Mesenchymal stem cell (in vitro differentiated cells and primary cell): ENCODE measurements at places on chromosomes 6 and 20.

DNA sequence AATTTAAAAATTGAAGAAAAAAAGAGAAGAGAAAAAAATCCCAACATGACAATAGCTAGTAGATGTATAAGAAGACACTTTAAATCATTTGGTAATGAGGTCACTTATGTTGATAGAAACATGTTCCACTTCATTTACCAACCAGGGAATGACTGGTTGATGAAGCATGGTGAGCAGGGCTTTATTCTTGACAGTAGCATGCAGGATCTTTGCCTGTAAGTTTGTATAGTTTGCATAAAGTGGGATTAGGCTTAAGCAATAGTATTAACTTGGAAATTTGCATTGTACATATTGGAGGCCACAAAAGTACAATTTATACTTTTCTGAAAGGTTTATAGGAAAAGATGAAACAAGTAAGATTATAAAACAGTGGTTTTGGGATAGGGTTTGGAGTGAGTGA lies 67.0 kb downstream of the NOX3 start:
- peak; percentile 32 for DNase-seq

DNA sequence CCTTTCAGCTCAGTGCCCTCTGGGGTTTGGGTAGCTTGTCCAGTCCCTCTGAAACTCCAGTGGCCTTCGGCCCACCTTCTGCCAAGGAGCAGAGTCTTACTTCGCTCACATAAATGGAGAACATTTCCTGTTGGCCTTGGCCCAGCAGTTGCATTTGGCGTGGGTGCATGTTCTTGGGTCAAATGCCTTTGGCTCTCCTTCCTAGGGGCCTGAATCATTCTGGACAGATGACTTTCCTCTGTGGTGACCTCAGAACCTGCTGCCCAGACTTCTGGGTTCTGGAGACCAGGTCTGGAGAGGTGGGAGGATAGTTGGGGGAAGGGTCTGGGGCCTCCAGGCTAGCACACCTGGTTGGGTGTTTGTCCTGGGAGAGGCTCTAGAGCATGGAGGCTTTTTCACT lies 29.3 kb downstream of the BCAS4 start:
- DNase-seq, result peak; percentile 7

- peak; percentile 32 for DNase-seq
Observed at GRCh38 chr6:167799033-167799821, 27.5 kb upstream of the AFDN start.

DNA sequence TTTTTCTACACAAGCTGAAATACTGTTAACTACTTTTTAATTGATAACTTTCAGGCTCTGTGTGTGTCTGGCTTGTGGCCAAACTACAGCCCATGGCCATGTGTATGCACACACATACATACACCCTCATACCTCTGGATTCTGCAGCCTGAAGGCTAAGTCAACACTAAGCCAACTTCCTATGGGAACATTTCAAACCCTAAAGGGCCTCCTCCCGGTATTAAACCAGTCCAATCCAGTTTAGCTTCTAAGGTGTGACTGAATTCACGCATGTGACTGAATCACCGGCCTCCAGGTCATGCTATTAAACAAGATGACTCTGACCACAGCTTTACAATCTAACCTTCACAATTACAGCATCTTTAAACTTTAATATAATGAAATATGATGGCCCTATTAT lies 20.7 kb upstream of the DST start:
- DNase-seq, result no peak

- DNase-seq, result peak; percentile 70
Observed at GRCh38 chr6:15595461-15596173, 67.2 kb downstream of the DTNBP1 start.

DNA sequence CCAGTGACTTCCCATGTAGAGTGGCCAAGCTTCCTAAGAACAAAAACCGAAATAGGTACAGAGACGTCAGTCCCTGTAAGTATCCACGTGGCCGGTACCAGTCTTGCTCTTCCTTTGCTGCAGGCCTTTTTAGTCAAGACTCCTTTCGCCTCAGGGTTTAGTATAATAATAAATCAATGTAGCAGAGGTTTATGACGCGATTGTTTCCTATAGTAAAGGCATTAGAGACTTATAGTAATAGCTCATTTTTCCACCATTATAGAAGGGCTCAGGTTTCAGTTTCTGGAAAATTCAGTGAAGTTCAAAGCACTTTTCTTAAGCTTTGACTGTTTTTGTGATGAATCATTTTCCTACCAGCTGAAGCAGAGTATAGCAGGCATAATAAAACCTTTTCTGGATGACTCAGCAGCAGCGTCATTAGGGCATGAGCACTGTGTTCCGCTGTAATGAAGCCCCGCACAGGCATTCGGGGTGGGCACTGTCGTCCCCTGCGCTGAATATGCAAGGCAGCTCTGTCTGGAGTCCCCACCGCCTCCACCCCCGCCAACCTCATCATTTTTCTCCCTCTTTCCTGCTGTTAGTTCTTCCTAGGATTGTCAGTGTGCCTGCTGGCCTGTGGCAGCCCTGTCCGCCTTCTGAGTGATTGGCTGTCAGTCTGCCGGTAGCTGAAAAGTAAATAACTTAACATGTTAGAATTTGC lies 51.3 kb downstream of the PTPN1 start:
- peak; percentile 99 for DNase-seq

GRCh38 chr20:57999465-58000111 lies 228.9 kb downstream of the ANKRD60 start:
- DNase-seq, result no peak

DNA sequence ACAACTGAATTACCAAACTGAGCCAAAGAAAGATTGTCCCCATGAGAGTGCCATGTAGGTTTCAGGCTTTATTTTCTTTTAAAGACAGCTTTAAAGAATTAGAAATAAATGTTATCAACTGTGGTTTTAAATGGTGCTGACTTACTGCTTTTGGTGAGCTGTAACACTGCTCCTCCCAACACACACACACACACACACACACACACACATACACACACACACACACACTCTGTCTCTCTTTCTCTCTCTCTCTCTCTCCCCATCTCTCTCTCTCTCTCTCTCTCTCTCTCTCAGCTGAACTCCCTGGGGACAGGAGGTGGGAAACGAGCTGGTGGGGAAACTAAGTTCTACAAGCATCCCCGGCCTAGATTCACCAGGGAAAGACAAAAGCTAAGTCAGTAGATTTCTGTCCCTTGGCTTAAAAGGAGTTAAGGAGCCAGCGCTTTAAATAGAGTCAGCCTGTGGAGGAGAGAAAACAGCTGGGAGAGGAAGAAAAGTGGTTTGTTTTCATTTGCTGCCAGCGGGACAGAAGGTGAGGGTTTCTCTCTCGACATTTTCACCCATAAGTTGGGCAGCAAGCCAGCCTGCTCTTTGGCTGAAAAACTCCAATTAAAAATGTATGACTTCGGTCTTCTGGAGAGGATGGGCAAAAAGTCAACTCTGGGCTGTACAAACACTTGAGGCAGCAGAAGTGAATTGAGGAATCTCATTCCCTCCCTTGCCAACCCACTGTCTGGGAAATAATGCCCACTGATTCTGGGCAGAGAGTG lies 27.4 kb downstream of the CBLN4 start:
- DNase-seq, result no peak

- DNase-seq, result no peak
Observed at GRCh38 chr6:27994616-27995015, 37.6 kb downstream of the OR2B6 start.

DNA sequence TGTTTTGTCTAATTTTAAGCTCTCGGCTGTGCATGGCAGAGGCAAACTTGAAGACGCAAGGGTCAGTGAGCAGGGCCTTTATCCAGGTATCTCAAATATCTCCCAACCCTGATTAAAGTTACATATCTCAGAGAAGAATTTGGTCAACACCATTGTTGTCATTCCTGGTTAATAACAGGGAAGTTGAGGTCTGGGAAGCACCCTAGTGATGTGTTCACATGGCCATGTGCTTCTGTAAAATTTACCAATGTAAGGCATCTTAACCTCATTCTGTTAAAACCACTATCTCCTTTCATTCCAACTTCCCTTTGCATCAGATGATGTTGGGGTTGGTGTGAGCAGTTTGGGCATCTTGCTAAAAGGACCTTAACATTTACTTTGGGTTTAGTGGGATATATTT lies 4.0 kb upstream of the FAM110A start:
- no peak for DNase-seq

GRCh38 chr6:107434812-107435211 lies 24.6 kb downstream of the PDSS2 start:
- DNase-seq, result no peak

DNA sequence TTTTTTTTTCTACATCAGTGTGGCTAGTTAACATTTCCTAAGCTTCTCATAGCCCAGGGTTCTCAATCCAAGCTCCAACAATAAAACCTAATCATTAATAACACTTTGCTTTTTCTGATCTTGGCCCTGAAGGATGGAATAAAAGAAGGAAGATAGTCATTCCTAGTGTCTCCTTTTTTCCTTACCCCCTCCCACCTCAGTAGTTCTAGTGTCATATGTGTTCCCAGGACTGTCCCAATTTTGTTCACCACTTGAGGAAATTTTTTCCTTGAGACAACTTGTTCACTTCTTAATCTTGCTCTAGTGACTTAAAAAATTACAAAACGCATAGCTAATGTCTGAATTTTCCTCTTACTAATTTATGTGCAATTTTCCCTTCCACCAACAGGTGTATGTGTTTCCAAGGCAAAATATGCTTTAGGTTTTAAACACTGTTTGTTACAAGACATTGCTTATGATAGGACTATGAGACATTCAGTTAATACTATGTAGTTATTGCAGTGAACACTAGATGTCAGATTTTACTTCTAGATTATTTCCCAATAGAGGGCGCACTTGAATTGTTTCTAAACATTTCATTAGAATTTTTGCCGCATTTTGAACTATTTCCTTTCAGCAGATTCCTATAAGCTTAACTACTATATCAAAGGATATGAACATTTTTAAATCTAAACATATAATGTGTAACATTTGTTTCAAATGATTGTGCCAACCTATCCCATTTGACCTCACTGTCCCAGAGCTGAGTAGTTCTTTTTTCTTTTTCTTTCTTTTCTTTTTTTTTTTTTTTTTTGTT lies 18.5 kb upstream of the C6orf141 start:
- peak; percentile 73 for DNase-seq

DNA sequence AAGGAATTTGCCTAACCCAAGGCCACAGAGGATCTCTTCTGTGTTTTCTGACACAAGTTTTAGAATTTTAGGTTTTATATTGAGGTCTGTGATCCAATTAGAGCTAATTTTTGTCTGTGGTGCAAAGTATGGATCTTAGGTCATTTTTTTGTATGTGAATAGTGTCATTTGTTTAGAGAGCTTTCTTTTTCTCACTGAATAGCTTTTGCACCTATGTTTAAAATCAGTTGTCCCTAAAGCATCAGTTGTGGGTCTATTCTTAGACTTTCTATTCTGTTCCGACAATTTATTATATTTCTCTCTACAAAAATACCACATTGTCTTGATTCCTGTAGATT lies 341 bp upstream of the MCM9 start:
- DNase-seq, result no peak

DNA sequence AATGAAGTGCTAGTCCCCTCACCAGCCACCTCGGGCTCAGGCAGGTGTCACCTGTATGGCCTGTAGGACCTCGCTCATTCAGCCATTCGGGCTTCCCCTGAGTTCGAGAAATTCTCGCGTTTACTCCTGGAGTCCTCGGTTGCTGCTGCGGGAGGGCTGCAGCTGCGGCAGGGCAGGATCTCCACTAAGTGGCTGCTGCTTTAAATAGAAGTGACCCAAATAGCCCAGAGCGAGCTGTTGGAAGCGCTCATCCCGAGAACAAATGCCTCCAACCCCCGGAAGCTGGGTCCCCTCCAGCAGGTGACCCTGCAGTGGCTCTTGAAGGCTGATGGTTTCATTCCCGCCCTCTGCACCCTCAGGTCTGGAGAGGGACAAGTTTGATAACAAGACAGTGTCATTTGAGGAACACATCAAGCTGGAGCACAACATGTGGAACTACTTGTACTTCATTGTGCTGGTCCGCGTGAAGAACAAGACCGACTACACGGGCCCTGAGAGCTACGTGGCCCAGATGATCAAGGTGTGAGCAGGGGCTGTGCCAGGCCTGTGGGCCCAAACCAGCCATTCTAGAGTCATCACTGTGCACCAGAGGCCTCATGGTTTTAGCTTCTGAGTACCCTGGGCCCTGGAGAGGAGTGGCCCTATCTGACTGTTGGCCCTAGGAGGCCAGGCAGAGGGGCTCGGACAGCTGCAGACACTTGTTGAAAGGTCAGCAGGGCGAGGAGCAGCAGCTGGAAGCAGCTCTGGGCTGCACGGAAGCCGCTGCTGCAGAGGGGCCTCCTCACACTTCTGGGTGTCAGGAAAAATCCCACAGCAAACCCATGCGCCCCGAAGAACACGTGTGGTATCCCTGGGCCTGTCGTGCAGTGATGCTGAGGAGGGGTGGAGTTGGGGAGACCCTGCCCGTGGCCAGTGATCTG lies 18.1 kb downstream of the UQCC2 start:
- peak; percentile 75 for DNase-seq

GRCh38 chr6:152225241-152225934 lies 411.8 kb downstream of the SYNE1 start:
- peak; percentile 60 for DNase-seq

- peak; percentile 94 for DNase-seq
Observed at GRCh38 chr6:121652726-121653623, 217.5 kb downstream of the GJA1 start.

GRCh38 chr6:12291839-12292604 lies 1.9 kb downstream of the EDN1 start:
- DNase-seq, result peak; percentile 60

DNA sequence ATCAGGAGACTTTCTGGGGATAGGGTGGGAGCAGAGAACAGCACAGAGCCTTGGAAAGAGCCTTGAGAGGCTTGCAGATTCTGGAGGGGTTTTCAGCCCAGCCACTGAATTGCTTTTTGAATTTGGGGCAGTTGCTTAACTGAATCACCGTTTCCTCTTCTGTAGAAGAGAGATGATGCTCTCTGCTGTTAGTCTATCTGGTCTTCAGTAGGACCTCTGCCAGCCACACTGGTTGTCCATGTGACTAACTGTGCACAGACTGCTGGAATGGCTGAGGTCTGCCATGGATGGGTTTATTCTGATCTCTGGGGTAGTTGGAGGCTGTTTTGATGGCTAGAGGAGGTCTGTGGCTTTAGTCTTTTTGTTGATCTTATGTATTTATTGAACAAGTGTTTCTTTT lies 21.4 kb upstream of the PRDM1 start:
- no peak for DNase-seq
